Liver (tissue), 10 donors: ENCODE measurements at places on chromosomes 16 and 17. TPM values are rescaled to one million over a fixed set of nuclear protein-coding genes. Genes with fewer than 3 reads are reported as not detected.

DNA sequence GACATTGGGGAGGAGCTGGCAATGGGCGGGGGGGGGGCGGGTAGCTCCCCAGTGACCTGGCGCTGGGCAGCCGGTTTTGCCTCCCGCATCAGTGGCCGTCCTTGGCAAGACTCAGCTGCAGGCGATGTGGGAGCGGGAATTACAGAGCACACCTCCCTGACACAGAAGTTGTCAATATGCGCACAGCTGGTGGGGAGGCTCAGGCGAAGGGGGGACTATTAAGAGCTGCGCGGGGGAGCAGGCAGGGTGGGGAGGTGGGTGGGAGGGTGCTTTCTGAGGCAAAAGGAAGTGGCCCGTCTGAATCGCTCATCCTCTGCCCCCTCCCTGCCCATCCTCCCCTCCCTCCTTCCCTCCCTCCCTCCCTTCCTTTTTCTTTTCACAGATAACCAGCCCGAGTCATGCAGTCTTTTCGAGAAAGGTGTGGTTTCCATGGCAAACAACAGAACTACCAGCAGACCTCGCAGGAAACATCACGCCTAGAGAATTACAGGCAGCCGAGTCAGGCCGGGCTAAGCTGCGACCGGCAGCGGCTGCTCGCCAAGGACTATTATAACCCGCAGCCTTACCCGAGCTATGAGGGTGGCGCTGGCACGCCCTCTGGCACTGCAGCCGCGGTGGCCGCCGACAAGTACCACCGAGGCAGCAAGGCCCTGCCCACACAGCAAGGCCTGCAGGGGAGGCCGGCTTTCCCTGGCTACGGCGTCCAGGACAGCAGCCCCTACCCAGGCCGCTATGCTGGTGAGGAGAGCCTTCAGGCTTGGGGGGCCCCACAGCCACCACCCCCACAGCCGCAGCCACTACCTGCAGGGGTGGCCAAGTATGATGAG, 44.0 kb downstream of the SREBF1 start:
- DNase-seq = no peak

GRCh38 chr16:81615411-81615810, 163.7 kb upstream of the PLCG2 start:
- DNase-seq = no peak

The FADS6 gene
- total RNA-seq = 7.1 TPM

- no peak for DNase-seq
Observed at GRCh38 chr17:64057701-64058263, 37.3 kb upstream of the ICAM2 start.

The ACACA gene
- total RNA-seq = 46.0 TPM

GRCh38 chr16:15834502-15834901, 22.3 kb downstream of the MYH11 start:
- DNase-seq = no peak

The FAM171A2 gene
- 1.1 TPM for total RNA-seq

The ESRP2 gene
- total RNA-seq = 84.8 TPM

- no peak for DNase-seq
Observed at GRCh38 chr16:49519008-49519656, 145.5 kb downstream of the C16orf78 start.

The RHBDF1 gene
- total RNA-seq = 2.1 TPM

GRCh38 chr16:71399801-71400563, 41.5 kb downstream of the CALB2 start:
- DNase-seq = no peak

GRCh38 chr17:79220713-79221291, 146.2 kb downstream of the ENGASE start:
- DNase-seq = no peak

- no peak for DNase-seq
Observed at GRCh38 chr16:89452241-89452640, 38.1 kb downstream of the ANKRD11 start.

DNA sequence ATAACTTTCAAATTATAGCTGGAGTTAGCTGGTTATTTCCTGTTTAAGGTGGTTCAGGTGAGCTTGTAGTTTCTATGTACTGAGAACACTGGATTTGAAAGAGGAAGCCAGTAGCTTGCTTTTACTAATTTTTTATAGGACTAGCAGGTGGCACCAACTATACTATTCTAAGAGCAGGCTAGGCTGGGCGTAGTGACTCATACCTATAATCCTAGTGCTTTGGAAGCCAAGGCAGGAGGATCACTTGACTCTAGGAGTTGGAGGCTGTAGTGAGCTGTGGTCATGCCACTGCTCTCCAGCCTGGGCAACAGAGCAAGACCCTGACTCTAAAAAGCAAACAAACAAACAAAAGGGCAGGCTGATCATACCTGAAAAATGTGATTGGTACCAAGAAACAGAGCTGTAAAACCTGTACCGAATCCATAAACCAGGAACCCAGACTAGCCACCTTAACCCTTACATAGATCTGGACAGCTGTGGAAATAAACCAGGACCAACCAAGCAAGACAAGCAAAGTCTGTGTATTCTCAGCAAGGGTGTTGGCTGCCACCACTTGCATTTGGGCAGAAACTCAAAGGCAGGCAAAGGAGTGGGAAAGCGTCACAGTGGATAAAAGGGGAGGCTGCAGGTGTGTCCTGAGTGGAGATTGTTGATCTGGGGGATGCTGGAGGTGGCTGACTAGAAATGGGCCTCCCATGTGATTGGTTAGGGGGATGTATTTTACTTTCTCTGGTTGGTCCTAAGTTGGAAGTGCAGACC, 36.3 kb downstream of the SLC47A1 start:
- no peak for DNase-seq

The PIGQ gene
- total RNA-seq = 144 TPM

The AXIN1 gene
- total RNA-seq = 10.3 TPM

DNA sequence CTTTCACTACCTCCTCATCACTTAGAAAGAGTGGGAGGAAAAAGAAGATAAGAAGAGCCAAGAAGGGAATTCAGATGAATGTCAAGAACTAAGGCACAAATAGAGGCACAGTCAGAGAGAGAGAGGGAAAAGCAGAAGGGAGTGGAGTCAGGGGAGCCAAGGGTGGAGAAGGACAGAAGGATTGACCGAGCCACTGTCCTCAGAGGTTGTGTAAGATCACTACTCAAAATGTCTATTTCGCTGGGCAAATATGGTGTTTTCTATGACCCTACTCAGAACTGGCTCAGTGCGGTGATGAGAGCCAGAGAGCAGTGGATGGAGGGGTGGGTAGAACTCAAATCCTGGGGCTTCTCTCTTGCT, 139.2 kb upstream of the HS3ST2 start:
- no peak for DNase-seq
